ENCODE measurements at places on chromosomes 11 and 22. TPM values are rescaled to one million over a fixed set of nuclear protein-coding genes. Genes with fewer than 3 reads are reported as not detected.

ZBTB3 gene
- total RNA-seq: 15.8 TPM

PPP2R1B gene
- total RNA-seq: 31.5 TPM

DNA sequence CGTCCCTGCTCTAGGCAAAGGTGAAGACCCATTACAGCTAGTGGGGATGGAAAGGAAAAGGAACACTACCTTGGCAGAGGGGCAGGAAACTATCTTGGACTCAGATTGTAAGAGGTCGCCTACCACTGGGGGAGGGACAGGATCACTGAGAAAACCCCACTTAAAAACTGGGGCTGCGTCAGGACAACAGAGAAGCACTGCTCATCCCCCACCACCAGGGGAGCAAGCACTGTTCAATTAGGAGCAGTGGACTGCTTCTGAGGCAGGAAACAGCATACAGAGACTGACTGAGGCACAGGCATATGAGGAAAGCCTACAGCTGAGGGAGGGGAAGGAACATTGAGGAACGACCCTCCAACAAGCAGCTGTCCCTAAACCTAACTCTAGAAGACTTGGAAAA lies 20.8 kb upstream of the DLAT start:
- peaks cover 20% of the 10 kb centered on the region for H3K36me3 ChIP-seq
- H3K27me3 ChIP-seq: no peaks in the 10 kb centered on the region
- no peak for DNase-seq
- H3K4me3 ChIP-seq: no peak overlapping the region

- no peak overlapping the region for H3K4me3 ChIP-seq
- H3K27me3 ChIP-seq: peaks cover 29% of the 10 kb centered on the region
- DNase-seq: no peak
- peaks cover 15% of the 10 kb centered on the region for H3K4me1 ChIP-seq
- H3K27ac ChIP-seq: no peak overlapping the region
These were observed 344.9 kb downstream of the BRD1 start for GRCh38 chr22:49482811-49483210.

GRCh38 chr11:47183969-47184368 lies 2.3 kb downstream of the PACSIN3 start:
- H3K36me3 ChIP-seq: no peaks in the 10 kb centered on the region
- no peaks in the 10 kb centered on the region for H3K27me3 ChIP-seq
- DNase-seq: no peak

DNA sequence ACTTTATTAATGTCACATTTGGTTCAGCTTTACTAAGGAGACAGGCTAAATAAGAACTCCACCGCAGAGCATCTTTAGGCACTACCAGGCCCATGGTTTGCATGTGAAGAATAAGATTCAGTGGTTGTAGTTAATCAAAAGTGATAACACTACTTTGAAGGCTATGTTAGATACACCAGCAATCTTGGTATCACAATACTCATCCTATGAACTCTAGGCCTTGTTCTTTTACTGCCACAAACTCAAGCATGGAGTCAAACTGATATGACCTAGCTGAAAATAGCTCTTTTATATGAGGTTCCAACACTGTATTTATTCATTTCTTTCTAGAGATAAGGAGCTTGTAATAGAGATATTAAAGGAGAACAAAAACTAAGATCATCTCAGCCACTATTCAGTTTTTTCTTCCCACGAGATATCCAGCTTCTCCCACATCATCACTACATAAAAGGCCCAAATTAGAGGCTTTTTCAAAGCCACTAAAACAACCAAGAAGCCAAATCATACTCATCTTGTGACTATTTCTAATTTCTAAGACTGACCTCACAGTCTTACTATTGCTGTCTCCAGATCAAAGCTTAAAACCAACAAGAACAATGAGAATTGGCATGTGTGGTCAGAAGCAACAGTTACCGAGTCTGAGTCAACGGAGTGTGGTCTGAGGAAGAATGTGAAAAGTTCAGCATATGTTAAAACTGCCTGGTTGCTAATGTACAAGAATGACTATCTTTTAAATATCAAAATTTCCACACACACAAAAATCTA lies 25.1 kb upstream of the GUCY1A2 start:
- no peak for DNase-seq
- H3K4me3 ChIP-seq: no peak overlapping the region
- no peaks in the 10 kb centered on the region for H3K27me3 ChIP-seq
- no peaks in the 10 kb centered on the region for H3K4me1 ChIP-seq
- H3K36me3 ChIP-seq: no peaks in the 10 kb centered on the region

DNA sequence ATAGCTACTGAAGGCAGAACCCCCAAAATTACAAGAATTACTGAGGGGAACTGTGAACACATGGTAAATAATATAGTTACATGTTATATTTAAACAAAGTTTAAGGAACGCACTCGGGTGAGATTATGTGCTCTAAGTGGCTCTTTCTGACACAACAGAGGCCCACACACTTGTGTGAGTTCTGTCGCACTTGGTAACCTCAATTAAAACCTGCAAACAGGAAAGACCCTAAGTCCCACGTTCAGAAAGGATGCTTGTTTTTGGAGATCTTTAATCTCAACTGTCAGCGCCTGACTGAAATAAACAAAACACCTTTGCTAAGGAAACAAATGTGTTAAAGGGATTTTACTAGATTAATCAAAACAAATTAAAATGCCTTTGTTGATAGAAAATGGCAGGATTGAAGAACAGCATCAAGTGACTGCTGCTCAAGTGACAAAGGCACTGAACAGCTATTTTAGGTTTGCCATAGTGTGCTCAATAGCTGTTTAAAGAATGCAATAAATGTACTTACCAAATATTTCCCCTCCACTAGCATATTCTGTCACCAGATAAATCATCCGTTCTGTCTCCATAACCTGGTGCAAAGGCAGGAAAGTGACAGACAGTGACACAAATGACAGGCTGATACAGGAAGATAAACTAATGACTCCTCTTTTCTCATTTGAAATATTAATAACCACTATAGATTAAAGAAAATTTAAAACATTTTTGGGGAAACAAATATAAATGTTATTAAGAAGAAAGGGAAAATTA lies 116.3 kb upstream of the APOA1 start:
- DNase-seq: no peak
- no peak overlapping the region for H3K4me3 ChIP-seq
- no peaks in the 10 kb centered on the region for H3K27me3 ChIP-seq
- no peak overlapping the region for H3K27ac ChIP-seq
